HTR-8/SVneo (cell line): ENCODE measurements at places on chromosomes 2 and 18.

- DNase-seq, result no peak
These were observed 325.8 kb upstream of the SPHKAP start for GRCh38 chr2:228507231-228507824.

- DNase-seq, result peak; percentile 33
These were observed at the start of gene CD8A for GRCh38 chr2:86790676-86791572. TSS of gene CD8A (minus strand) at chr2:86790913. CDS start at chr2:86790825, 88 bp downstream.

- DNase-seq, result no peak
These were observed 135.8 kb upstream of the HAAO start for GRCh38 chr2:42928161-42928691.

- peak; percentile 33 for DNase-seq
These were observed 6.4 kb downstream of the CD207 start for GRCh38 chr2:70828914-70829824.

GRCh38 chr18:73717570-73717969, 430.1 kb downstream of the FBXO15 start:
- peak; percentile 10 for DNase-seq

GRCh38 chr2:219569041-219569440, 2.3 kb downstream of the OBSL1 start:
- no peak for DNase-seq

DNA sequence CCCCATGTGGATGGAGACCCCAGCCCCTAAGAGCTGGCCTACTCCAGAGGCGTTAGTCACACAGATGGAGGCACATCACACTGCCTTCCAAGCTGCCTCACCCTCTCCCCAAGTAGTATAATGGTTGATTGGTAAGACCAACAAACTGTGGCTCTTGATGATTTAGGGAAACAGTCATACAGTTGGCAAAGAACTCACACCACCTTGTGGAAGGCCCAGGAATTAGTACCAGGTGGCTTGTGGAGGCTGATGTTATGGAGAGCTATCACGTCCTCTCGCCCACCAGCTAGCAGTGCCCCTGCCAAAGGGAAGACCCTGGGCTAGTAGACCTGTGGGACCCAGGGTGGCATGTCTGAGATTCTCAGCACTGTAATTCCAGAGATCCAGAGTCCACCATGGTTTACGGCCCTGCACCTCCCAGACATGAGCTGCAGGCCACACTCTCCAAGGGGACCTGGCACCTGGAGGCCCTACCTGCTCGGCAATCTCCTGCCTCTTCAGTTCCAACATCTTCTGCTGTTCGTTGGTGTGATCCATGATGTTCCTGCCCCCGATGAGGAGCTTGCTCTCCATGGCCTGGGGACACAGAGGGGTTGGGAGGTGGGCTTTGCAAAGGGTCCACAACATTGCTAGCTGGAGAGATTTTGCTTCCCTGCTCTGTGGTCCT, 26.3 kb downstream of the KIF3C start:
- no peak for DNase-seq

- DNase-seq, result no peak
These were observed 118.8 kb downstream of the SCN9A start for GRCh38 chr2:166256896-166257295.

GRCh38 chr2:41965173-41965908, 82.5 kb upstream of the PKDCC start:
- no peak for DNase-seq

DNA sequence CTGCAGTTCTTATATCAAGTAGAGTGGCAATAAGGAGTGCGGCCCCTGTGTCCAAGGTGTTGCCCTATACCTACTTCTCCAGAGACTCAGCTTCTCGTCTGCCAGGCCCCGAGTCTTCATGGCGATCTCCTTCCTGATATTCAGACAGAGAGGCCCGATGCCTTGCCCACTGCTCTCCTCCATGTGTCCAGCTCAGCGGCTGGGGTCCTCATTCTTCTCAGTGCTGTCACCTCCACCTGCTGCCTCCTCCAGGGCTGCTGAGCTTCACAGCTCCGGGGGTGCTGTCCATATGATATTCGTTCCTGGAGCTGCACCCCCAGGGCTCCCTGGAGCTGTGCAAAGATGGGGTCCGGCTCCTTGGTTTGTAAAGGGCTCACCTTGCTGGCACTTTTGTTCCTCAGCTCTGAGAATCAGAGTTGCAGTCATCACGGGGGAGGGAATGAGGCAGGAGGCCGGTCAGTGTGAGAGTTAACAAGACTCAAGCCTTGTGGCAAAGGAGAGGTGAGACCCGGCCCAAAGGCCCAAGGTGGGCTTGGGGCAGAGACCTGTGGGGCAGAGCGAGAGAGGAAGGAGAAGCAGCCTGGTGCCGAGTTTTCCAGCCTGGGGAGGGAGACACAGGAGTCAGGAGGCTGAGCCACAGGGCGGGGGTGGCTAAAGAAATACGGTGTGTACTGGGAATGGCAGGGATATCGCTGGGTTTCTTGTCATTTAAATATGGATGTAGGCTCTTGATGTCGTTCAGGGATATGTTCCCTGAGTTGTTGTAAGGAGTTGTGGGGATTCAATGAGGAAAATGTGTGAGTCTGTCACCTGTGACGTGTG, 120.6 kb downstream of the CTIF start:
- no peak for DNase-seq

GRCh38 chr2:121334581-121335293, 49.7 kb upstream of the TFCP2L1 start:
- no peak for DNase-seq

GRCh38 chr18:50045126-50045525, 149.8 kb downstream of the MYO5B start:
- no peak for DNase-seq

- DNase-seq, result peak; percentile 51
These were observed 1.1 kb downstream of the TMEM18 start for GRCh38 chr2:675982-676646.

GRCh38 chr18:27871726-27872125, 305.2 kb downstream of the CDH2 start:
- no peak for DNase-seq

DNA sequence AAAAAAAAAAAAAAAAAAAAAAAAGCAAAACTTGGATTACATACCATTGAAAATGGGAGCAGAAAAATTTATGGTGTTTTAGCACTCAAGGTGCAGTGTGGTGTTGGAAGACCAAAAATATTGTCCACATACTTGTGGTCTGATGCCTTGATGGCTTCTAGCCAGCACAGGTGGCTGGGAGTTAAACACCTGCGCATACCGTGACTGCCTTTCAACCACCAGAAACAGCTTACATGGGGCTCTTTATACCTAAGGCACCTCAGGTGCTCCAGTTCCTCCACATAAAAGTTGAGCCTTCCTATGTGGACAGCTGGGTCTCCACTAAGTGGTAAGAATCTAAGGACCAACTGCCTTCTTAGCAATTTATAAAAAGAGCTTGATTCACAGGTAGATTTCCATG, 802.6 kb upstream of the CELF4 start:
- no peak for DNase-seq

DNA sequence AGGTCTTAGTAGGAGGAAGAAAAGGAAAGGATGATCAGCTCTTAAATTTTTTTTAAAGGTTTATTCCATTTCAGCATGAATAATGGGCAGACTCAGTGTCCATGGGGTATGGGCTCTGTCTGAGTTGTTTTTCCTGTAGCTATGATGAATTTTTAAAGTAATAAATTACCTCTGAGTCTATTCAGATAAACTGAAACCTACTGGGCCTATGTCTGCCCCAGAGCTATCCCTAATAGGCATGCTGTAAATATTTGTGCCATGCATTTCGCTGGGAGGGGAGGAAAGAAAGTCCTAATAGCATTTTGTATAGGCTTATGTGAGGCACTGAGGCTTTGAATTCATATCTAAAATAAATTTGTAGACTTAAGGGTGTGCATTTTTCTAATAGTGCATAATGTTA, 210.4 kb upstream of the BOD1L2 start:
- no peak for DNase-seq

- DNase-seq, result no peak
These were observed 26.9 kb downstream of the GPR55 start for GRCh38 chr2:230898016-230898712.

DNA sequence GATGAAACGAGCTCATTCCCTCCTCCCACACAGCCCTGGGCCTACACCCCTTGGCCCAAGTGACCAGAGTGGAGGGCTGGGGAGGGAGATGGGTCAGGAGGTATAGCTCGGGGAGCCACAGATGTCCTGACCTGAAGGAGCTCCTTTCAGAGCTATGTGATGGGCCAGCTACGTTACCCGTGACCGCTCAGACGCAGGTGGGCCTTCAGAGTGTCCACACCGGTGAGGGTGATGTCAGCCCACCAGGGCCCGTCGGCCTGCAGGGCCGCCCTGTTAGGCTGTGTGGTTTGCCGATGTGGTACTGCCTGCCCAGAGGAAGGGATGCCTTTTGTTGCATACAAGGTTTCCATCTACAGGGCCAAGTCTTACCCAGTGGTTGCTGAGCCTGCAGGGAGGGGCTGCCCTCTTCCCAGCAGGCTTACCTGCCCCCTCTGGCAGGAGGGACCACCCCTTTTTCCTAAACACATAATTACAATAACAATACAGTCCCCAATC, 41.8 kb upstream of the FOSL2 start:
- no peak for DNase-seq

DNA sequence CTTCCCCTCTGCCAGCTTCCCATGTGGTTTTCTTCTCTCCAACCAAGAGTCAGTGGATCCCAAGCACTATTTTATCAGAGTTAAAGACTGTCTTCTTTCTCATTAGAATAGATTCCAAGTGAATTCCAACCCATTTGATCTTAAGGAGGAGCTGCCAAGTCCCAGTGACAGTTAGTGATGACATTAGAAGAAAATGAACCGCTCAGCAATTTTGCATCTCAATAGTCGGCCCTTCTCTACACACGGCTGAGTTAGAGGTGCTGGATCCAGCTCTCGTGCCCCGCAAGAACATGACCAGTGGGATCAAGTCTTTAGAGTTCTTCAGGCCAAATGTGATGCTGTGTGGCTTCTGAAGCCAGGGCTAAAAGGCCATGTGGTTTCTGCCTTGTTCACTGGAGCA, 132.6 kb downstream of the SH3BP4 start:
- DNase-seq, result no peak

DNA sequence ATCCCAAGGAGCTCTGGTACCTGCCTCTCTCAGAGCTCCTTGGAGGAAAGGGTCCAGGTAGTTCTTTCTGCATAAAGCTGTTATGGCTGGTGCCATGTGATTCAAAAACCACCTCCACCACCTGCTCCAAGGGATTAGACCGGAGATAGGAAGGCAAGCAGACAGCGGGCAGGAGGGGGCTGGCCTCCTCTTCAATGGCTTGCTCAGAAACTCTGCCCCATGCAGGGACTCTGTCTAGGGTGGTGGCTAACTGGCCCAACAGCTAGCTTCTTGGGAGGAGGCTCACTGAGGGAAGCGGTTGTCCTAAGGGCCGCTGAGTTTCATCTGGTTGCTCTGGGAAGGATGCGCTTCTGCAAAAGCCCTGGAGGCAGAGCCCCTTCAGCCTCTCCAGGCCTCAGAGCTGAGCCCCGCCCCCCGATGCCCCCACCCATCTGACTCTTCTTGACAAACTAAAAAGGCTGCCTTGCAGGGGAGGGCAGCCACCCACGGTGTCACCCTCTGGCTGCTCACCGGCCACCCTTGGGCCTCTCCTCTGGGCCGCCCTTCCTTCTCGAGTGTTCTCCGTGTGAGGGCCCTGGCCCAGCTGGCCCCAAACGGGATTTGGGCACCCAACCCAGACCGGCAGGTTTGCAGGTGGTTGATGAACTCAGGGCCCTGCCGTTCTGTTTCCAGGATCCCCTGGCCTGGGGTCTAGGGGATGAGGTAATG, 90.2 kb downstream of the MCFD2 start:
- no peak for DNase-seq
